Fibroblast of skin of right quadriceps (primary cell): ENCODE measurements at places on chromosomes 7 and 10.
A peak's percentile ranks its signal among the peaks of the same experiment; 100 is the strongest.

- no peak for DNase-seq
Measured at GRCh38 chr7:50688226-50688590, 94.5 kb downstream of the GRB10 start.

GRCh38 chr7:73345538-73345937 is 17.6 kb downstream of the FKBP6 start:
- DNase-seq: no peak

DNA sequence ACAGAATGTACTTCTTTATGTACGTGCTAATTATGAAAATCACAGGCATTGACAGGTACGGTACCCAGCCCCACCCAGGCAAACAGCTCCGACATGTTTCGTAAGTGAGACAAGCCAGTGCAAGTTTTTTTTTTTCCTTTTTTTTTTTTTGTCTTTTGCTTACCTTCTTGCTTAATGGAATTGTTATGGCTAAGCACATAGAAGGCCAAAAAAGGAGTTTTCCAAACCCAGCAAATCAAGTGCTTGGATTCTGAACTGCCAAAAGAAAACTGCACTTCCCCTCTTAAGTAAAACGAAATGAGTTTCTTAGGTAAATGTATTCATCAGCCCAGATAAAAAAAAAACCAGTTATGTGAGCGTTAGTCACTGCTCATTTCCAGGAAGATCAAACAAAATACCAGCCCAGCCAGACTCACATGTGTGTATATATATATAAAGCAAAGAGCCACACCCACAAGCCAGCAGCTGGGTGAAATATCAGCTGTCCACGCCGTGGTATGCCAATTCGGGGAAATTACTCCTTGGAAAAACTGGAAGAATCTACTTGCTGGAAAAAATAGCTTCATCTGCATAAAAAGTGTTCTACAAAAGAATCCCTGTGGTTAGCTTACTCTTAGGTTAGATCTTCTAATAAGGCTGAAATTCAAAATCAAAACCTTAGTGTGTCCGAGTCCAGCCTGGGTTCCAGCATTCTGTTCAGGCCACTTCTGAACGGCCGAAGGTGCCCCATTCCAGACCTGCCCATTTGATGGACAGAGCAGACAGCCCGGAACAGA is 8.0 kb downstream of the KLF6 start:
- DNase-seq: peak; percentile 92

DNA sequence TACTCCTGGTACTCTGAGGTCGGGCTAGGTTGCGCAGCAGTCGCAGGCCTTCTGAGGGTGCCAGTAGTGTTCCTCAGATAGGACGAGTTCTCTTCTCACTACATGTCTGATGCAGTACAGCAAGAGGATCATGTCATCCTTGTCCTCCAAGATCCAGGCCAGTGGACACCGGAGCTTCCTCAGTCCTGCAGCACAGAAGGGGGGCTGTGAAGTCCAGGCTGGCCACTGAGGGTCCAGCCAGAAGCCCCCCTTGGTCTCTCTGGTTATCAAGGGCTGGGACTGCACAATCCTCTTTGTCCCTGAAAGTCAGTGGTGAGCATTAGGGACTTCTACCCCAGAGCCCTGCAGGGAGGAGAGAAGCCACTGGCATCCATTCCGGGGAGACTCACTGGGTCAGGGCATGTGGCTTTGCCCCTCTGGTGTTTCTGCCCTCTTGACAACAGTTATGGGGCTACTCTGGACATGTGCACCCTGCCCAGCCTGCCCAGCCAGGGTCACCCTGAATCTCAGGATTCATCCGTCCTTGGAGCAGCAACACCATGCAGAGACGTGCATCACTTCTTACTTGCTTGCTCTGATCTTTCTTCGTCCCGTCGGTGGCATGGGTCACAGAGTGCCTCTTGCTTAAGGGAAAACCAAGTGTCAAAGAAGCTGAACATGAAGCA is 125.7 kb downstream of the ADCY1 start:
- DNase-seq: no peak

DNA sequence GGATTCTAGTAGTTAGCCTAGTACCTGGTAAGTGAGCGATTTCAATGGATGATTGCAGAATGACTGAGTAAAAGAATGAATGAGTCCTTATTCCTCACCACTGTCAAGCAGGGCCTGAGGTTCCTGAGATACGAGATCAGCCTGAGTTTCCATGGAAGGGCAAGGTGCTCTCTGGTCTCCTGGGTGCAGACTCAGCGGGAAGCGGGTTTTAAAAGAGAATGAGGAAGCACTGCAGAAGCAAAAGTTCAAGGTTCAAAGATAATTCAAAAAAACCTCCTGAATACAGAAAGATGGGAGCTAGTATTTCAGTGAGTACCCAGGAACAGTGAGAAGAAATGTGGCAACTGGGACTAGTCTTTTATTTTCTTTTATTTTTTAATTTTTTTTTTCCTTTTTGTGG is 4.3 kb downstream of the ZNF3 start:
- DNase-seq: no peak

DNA sequence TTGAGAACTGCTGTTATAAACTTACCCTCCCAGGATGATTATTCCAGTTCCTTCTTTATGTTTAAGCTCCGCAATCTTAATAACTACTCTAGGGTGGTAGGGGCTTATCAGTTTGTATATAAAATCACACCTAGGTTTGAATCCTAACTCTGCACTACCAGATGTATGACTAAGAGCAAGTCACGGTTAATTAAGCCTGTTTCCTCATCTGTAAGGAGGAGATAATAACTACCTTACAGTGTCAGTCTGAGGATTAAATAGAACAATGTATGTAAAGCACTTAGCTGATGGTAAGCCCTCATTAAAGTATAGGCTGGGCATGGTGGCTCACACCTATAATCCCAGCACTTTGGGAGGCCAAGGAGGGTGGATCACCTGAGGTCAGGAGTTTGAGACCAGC is 9.2 kb downstream of the DNA2 start:
- DNase-seq: no peak

GRCh38 chr7:149774237-149775175 is 1.1 kb upstream of the ZNF467 start:
- DNase-seq: no peak

- peak; percentile 61 for DNase-seq
Measured at GRCh38 chr10:63634488-63635065, 113.4 kb downstream of the REEP3 start.

- DNase-seq: peak; percentile 62
Measured at GRCh38 chr7:155456738-155457543, 988 bp upstream of the EN2 start.

DNA sequence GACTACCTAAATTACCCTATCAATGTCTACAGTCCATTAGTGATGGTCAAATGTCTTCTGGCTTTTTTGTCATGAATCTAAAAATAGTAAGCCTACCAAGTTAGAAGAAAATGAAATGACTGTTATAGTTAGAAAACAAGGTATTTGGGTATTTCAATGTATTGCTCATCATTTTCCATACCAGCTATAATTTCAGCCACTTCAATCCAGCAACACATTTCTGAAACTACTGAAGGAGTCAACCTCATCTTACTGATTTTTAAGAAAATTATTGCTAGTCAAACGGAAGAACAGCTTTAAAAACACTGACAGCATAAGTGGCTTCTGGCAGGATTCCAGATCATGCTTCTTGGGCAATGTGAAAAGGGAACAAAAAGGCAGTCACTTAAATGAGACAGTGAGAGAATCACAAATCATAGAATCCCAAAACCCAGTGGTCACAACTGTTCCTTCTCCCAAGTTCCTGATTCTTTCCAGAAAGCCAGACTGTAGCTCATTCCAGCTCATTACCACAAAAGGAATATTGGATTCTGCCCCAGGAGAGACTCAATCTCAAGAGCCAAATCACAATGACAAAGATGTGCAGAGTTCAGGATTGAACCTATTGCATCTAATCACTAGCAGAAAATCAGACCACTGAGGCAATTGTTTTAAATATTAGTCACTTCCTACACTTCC is 61.2 kb upstream of the LRRN3 start:
- peak; percentile 47 for DNase-seq

- DNase-seq: no peak
Measured at GRCh38 chr7:200704-201103, 8.3 kb downstream of the FAM20C start.

- DNase-seq: peak; percentile 61
Measured at GRCh38 chr7:100446040-100446439, 9.7 kb upstream of the PPP1R35 start.

DNA sequence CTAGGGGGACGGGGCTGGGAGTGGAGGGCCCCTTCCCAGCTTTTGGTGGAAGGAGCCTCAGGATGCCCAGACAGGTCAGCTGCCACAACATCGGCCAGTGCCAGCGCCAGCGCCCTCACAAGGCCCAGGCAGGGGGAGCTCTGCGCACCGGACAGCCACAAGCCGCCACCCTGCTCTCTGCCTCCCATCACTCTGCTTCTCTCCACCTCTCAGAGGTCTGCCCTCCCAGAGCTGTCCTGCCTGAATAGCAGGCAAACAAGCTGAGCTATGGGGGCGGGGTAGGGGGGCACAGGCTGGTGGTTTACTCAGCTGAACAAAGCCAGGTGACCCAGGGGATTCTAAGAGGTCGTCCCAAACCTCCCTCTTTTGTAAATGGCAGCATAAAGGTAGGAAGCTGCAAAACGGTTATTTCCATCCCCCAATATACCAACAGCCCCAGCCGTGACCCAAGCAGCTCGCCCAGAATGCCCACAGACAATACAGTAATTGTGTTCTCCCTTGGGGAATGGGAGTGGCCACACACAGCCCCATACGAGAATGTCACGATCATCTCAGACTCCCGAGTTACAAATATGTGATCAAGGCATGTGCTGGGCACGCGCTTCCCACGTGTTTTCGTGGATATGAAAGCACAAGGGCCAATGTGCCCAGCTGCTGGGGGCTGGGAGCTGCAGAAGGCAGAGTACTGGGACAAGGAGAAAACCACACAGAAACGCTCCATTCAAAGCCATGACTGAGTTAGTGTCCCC is 19.7 kb downstream of the FAM53B start:
- DNase-seq: no peak

DNA sequence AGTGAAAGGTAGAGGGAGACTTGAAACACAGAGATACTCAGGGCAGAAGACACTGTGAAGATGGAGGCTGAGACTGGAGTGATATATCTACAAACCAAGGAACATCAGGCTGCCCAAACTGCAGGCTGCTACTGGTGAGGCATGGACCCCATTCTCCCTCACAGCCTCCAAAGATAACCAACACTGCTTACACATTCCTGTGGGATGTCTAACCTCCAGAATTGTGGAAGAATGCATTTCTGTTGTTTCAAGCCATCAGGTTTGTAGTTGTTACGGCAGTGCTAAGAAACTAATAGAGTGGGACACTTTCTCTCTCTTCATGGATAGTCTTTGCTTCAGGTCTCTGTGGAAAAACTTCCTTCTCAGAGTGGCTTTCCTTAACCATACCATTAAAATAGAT is 182.6 kb upstream of the TMEM106B start:
- DNase-seq: peak; percentile 64

DNA sequence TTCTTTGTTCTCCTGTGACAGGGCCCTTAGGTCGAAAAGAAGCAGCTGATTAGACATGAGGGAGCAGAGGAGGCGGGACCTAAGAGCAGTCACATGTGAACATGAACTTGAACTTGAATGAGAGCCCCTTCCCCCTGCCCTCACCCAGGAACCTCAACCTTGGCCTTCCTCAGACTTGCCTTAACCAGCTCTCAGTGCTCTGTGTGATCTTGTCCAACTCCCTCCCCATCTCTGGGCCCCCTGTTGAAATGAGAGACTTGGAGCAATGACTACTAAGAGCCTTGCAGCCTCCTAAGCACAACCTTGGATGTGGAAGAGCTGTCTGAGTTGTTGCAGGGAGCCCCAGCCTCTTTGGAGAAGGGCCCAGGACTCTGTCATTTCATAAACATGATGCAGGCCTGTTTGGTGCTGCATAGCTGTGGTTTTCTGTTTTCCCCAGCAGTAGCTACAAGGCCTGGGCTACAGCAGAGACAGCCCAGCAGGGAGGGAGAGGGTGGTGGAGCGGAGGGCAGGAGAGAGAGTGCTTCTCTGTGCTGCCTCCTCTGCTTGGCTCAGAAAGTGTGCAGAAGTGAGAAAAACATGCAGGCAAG is 123.9 kb upstream of the ZMIZ1 start:
- peak; percentile 97 for DNase-seq

- peak; percentile 33 for DNase-seq
Measured at GRCh38 chr7:48183370-48183743, 12.1 kb downstream of the ABCA13 start.

DNA sequence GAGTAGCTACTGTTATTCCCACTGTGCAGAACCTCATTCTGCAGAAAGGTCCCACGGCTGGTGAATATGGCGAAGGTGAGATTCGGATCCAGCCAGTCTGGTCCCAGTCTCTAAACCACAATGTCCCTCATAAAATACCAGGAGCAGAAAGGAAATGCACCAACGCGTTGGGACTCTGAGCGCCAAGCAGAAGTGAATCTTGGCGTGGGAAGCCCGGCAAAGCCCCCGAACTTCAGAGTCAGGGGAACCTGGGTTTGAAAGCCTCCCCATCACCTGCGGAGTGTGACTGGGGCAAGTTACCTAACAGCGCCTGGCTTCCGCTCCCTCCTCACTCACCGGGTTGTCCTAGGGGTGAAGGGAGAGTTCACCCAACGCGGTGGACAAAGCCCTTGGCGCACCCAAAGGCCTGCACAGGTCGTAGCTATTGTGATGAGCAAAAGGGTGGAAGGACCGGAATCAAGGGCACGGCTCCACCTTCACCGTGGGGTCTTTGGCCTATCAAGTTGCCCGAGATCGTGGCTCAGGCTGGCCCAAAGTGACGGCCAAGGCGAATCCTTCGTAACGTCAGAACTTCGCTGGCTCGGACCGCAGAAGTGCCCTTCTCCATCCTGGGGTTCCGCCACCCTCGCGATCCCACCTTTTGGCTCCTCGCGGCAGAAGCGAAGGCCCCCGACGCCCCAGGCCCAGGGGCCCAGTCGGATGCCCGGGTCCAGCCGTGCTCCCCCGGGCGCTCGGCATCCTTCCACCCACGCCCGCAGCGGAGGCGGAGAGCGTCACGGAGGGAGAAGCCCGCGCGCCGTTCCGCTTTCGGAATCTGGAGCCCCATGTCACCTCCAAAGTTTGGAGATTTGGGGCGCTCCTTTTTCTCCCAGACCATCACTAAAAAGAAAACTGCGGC is 811 bp downstream of the RGS10 start:
- no peak for DNase-seq

- no peak for DNase-seq
Measured at GRCh38 chr7:42091461-42092291, 145.3 kb downstream of the GLI3 start.

DNA sequence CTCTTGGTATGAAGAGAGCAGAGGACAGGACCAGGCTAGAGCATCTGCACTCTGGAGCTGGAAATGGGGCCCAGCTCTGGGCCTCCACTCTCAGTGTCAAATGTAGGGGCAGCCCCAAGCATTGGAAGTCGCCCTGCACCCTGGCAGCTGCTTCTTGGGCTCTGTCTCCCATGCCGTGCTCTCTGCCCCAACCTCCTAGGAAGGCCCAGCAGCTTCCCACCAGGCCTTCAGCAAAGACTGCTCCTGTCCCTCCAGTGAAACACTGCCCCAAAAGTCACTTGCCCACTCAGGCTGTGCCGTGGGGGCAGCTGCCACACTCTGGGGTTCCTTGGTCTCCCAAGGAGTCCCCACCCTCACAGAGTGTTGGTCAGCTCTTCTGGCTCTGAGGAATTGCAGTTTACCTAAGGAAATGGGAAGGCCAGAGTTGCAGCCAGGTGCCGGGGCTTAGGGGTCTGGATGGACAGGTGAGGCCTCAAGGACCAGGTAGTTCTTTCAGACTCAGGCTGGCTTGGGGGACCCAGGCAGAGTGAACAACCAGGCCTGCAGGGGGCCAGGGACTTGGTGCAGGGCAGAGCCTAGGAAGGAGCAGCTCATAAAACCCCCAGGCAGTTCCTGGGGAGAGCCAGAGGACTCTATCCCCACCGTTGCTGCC is 9.4 kb upstream of the OPN4 start:
- DNase-seq: no peak

- peak; percentile 50 for DNase-seq
Measured at GRCh38 chr10:119207713-119208552, 562 bp downstream of the GRK5 start.
